ENCODE measurements at places on chromosomes 16 and 17. TPM values are rescaled to one million over a fixed set of nuclear protein-coding genes. Genes with fewer than 3 reads are reported as not detected.

The SLC52A1 gene
- total RNA-seq = 0.14 TPM

DNA sequence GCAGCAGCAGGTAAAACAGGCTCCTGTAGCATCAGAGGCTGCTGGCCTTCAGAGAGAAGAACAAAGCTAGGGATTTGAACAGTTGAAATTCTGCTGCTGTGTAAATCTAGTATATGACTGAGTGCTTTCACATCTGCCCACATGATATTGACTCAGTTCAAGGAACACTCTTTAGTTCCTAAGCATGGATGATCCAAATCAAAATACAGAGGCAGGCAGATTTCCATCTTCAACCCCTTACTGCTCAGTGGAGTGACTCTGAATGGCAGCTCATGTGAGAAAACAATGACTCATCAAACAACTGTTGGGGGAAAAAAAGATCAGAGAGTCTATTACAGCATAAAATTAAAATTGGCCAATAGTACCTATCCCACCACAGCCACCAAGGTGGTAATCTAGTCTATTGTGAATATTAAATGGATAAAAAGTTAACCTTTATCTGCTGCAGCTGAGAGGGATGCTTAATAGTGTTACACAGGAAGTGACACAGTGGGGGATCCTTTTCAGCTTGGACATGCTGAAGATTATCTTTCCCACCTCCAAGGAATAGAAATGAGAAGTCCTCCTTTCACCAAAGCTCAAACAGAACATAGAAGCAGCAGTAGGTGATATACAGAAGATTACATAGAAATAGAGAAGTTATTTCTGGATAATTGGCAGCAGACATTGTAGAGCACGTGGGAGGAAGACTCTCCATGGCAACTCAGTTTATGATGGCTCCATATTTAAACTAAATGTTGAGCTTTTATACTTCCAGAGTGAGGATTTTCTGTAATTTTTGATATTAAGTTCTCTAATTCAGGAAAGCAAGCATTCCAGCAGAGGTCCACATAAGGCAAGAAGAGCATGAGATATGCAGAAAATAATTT lies 239.7 kb upstream of the ERCC4 start:
- no peak for DNase-seq

The COASY gene
- 34.0 TPM for total RNA-seq

The KRT36 gene
- not detected for total RNA-seq

DNA sequence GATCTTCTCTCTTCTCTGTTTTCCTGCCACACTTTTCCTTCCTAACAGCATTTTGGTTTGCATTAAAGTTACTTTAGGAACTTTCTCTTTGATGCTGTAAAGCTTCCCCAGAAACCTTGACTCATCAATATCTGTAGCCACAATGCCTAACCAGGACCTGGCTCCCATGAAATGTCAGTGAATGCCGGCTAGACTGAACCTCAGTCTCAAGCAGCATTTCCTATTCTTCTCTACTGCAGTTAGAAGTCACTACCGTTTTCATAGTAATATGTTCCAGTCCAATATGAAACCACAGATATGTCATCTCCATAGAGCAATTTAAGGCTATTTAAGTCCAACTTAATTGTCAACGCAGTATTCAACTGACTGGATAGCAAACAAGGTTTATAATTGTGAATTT lies 28.9 kb downstream of the ITFG1 start:
- DNase-seq = no peak

The GAST gene
- total RNA-seq = not detected

DNA sequence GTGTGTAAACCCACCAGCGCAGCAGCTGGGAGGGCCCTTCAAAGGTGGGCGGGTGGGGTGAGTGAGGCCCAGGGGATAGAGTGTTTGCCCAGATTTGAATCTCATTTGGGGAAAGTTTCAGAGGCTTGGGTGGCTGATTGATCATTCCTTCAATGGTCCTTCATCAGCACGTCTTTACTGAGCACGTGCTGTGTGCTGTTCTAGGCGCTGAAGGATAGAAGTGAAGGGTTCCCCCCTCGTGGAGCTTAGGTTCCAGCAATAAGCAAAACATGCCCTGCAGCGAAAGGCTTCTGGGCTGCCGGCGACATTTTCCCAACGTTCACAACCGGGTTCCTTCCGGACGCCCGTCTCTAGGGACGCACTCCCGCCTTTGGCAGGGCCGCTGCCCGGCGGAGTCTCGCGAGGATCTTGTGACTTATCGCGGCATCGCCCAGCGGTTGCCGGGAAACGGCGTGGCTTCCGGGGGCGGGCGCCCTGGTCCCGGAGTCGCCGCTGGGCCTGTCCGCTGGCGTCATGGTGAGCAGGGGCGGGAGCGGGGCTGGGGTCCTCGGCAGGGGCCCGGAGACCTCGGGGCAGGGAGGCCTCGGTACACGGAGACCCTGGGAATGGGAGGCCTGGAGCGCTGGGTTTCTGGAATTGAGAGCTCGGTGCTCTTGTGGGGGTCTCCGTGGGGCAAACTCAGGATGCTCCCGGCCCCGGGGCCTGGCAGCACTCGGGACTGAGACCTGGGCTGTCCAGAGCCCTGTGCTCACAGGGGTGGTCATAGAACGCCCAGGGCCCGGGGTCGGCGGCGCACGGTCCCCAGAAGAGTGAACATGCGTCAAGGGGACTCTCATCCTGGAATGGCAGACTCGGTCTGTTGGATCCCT lies 3.2 kb upstream of the DBNDD1 start:
- peak; percentile 97 for DNase-seq

GRCh38 chr16:77450790-77451487 lies 16.1 kb upstream of the ADAMTS18 start:
- DNase-seq = no peak

- no peak for DNase-seq
These were observed 316.4 kb upstream of the MYOCD start for GRCh38 chr17:12349297-12349696.

GRCh38 chr17:80394629-80395216 lies 20.2 kb upstream of the ENDOV start:
- no peak for DNase-seq

The CBX4 gene
- total RNA-seq = 14.4 TPM

DNA sequence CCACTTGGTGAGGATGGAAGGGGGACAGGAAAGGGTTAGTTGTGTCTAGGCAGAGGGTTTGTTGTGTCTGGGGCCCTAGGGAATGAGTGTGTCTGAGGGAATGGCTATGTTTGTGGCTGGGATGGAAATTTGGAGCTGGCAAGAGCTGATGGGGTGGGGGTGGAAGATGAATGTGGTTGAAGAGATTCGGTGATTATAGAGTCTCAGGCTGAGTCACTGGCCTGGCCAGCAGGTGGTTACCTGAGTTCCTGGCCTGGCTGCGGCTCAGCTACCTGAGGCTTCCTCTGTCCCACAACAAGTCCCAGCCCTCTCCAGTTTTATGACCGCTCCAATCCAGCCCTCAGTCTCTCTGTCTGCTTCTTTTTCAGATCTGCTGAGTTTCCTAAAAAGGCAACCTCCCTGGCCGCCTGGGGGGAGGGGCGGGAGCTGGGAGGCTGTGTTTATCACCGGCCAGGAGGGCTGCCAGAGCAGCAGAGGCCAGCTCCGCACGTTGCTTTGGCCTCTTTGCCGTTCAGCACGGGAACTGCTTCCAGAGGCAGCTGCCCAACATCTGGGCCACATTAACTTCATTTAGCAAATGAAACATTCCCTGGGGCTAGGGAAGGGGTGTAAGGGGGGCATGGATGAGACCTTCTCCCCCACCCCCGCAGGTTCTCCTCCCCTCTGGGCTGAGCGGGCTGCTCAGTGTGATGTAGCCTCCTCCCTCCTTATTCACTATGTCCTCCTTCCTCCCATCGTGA lies 21.8 kb downstream of the ITGB3 start:
- DNase-seq = peak; percentile 96

The CD300H gene
- total RNA-seq = 1.2 TPM

- DNase-seq = no peak
These were observed 16.0 kb downstream of the GPATCH8 start for GRCh38 chr17:44487170-44487569.

- DNase-seq = peak; percentile 34
These were observed 52.1 kb downstream of the BANP start for GRCh38 chr16:88003316-88003715.

Measured in posterior vena cava (tissue), 2 donors.